ENCODE measurements at places on chromosomes 16 and 17.
A peak's percentile ranks its signal among the peaks of the same experiment; 100 is the strongest.

- no peak for DNase-seq
These were observed 11.4 kb downstream of the PCTP start for GRCh38 chr17:55762086-55762858.

GRCh38 chr16:50396761-50397535 lies 28.2 kb upstream of the BRD7 start:
- no peak for DNase-seq

DNA sequence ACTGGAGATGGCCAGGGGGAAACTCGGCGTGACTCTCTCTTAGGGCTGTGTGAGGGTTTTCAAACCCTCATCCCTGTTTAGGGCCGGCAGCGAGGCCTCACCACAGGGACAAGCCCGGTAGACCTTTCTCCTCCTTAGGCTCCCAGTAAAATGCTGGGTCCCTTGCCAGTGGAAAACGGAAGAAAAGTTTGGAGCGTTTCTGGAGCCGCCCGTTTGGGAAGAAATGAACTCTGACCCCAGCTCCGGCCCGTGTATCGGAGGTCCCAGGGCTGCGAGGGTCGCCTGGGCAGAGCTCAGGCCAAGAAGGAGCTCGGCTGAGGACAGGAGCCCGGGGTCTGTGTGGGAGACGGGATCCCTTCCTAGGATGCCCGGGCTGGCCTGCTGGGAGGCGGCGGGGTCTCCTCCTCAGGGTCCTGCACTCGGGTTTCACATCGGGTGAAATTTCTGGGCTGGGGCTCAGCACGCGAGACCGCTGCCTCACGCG lies 23.2 kb downstream of the ZNF213 start:
- no peak for DNase-seq

GRCh38 chr17:41352597-41353366 lies 2.2 kb upstream of the KRT33A start:
- DNase-seq, result no peak

- DNase-seq, result no peak
These were observed 12.4 kb upstream of the SLC6A2 start for GRCh38 chr16:55643161-55643970.

DNA sequence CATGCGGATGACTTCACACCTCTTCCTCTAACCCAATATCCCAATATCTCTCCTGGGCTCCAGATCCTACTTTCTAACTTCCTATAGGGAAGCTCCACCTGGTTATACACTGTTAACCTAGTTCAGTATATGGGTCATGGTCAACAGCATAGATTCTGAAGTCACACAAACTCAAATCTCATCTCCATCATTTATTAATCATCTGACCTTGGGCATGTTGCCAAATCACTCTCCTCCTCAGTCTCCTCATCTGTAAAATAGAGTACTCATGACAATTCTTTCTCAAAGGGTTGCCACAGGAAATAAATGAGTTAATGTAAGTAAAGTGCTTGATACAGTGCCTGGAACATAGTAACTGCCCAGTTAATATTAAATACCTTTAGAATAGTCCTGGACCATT lies 593 bp upstream of the CD300E start:
- no peak for DNase-seq

GRCh38 chr17:17140590-17140980 lies 65.5 kb downstream of the PLD6 start:
- no peak for DNase-seq

DNA sequence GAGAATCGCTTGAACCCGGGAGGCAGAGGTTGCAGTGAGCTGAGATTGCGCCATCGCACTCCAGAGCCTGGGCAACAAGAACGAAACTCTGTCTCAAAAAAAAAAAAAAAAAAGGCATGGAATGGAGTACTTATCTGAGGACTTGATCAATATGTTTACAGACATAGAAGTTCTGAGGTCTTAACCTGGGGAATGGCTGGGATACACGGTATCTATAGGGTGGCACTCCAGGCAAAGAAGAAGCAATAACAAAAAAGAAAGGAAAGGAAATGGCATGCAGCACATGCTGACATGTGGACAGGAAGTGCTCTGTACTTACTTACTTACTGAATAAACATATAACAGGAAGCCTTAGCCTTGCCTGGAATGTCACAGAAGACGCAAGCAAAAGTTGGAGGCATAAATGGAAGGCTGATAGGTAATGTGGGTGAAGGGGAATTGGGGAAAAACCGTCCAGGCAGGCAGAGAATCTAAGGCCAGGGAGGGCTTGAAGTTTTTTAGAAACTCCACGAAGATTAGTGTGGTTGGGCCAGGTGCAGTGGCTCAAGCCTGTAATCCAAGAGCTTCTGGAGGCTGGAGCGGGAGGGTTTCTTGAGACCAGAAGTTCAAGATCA lies 10.1 kb upstream of the SPOP start:
- peak; percentile 14 for DNase-seq

- no peak for DNase-seq
These were observed at the start of gene ITGAE for GRCh38 chr17:3800362-3801271. Gene ITGAE (minus strand): TSS chr17:3801188. CDS start chr17:3801144, 44 bp downstream.

DNA sequence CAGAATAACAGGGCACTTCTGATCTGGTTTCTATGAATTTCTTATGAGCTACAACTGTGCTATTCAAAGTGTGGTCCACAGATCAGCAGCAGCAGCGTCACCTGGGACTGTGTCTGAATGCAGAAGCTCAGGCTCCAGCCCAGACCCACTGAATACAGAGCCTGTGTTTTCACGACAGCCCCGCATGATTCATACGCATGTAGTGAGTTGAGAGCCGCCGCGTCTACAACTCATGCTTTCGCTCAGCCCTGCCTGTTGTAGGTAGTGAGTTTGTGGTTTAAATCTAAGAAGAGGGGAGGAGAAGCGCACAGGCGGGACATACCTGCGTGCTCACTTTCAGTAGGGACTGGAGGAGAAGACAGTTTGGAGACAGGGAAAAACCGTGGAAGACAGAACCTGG lies 28.5 kb upstream of the ELAC2 start:
- DNase-seq, result no peak

DNA sequence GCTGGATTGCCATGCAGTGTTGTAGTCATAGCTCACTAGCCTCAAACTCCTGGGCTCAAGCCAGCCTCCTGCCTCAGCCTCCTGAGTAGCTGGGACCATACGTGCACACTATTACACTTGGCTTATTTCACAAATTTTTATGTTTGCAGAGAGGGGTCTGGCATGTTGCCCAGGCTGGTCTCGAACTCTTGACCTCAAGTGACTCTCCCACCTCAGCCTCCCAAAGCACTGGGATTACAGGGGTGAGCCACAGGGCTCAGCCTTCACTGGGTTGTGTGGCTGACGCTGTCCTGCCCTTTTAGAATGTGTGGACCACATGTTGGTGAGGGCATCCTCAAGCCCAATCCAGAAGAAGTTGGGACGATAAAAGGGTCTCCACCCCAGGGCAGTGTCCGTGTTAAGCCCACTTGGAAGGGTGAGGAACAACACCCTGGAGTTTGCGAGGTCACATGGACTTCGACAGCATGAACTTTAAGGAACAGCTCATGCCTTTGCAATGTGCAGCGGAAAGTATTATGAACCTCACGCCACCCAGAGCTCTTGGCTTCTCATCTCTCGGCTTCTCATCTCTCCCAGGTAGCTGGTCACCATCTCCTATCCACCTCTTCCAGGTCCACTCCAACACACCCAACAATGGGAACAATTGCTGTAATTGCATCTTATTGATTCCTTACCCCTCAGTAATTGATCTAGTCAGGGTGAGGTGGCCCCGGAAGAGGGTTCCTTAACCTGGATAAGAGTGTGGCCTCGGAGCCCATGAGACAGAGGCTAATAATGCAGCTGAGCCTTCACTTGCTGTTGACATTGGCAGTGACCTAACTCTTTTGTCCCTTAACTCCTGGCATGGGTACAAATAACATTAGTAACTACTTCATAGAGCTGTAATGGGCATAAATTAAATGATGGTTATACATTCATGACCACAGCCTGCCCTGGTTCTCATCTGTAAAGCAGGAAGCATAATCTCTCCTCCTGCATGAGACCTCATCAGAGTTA lies 6.7 kb downstream of the FOXL1 start:
- no peak for DNase-seq

GRCh38 chr16:67979955-67980678 lies at the start of gene DPEP3:
Gene DPEP3 (minus strand): TSS chr16:67980499. CDS start chr16:67980380, 119 bp downstream.
- DNase-seq, result peak; percentile 38

GRCh38 chr17:37516127-37516571 lies 26.5 kb downstream of the DUSP14 start:
- no peak for DNase-seq

DNA sequence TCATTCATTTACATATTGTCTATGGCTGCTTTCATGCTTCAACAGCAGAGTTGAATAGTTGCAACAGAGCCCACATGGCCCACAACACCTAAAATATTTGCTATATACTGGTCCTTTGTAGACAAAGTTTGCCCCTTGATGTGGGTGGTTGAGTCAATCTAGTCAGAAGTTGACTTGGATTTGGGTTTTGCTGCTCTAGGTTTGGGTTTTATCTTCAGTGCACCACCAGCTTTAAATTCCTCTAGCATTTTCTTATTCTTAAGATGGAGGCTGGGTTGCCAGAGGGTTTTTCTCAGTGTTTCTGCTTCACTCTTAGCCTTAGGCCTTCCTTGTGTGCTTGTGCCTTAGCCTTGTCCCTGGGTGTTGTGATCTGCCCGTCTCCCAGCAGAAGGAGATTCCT lies 51.0 kb downstream of the CCDC182 start:
- no peak for DNase-seq

DNA sequence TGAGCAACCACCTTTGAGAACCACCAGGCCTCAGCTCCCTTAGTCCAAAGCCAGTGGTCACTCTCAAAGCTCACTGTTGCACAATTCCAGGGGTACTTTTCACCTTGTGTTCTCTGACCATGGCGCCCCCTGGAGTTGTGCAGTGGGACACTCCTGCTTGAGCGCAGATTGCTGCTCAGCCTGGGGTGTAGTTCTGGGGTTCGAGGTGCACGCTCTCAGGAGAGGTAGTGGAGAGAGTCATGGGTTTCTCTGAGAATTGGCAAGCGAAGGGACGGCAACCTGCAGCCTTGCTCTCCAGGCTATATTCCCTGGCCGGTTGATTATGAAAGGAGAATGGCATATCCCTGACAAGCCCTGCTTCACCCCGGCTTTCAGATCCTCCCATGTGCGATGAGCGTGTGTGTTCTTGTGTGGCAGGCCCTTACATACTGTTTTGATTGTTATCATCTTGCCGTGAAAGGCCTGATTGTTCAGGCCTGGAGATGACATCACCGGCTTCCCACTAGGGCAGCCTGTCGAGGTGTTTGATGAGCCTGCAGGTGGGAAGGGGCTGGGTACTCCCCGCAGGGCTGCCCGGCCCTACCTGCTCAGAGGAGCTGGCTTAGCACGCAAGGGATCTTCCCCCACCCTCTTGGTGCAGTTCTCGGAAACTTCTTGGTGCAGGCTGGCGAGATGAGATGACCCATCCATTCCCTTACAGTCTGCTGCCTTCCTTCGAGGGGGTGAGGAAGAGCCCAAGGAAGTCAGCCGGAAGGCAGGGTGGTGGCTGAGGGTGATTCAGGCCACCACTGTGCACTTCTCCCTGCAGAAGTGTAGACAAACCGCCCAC lies 431.2 kb downstream of the SLC39A11 start:
- no peak for DNase-seq

GRCh38 chr17:64178011-64178825 lies 48.3 kb upstream of the ERN1 start:
- no peak for DNase-seq

DNA sequence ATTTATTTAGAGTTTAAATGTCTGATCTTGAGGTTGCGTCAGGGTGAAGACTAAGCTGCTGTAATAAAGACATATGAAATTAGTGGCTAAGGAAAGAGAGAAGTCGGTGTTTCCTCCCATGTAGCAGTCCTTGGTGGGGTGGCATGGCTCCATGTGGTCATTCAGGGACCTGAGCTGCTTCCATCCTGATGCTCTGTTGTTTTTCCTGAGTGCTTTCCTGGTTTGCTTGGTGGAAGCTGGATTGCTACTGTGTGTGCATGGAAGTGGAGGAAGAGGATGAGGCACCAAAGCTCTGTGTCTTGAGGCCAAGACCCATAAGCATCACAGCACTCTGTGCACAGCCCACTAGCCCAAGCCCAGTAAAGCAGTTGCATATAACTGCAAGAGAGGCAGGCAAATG lies 241.8 kb upstream of the CACNG5 start:
- no peak for DNase-seq

- no peak for DNase-seq
These were observed 43.4 kb upstream of the ZC3H18 start for GRCh38 chr16:88526906-88527185.

DNA sequence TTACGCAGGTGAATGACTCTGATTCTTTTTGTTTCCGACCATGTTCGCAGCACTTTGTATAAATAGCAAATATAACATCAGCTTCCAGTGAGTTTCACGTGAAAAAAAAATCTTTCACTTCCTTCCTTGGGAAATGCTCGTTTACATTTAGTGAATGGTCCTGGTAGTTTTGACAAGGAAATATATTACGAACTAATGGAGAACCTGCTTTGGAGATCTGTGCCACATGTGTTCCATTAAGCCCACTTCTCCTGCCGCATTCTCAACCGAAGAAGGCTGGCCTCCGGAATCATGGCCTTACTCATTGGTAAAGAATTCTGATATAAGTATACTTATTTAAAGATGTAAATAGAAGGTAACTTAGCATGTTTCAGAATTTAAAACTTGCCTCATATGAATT lies 3.6 kb downstream of the CRAMP1 start:
- DNase-seq, result no peak

GRCh38 chr16:85873153-85873552 lies 25.8 kb upstream of the IRF8 start:
- DNase-seq, result no peak

- no peak for DNase-seq
These were observed 34.6 kb upstream of the AKTIP start for GRCh38 chr16:53537626-53538025.

GRCh38 chr16:7313170-7313569 lies 19.5 kb upstream of the RBFOX1 start:
- no peak for DNase-seq

- DNase-seq, result peak; percentile 66
These were observed 13.0 kb downstream of the AIPL1 start for GRCh38 chr17:6421700-6422604.

- DNase-seq, result no peak
These were observed 49.9 kb upstream of the KIFC3 start for GRCh38 chr16:57852189-57852588.

- no peak for DNase-seq
These were observed 20.1 kb downstream of the CPNE2 start for GRCh38 chr16:57112403-57113041.

DNA sequence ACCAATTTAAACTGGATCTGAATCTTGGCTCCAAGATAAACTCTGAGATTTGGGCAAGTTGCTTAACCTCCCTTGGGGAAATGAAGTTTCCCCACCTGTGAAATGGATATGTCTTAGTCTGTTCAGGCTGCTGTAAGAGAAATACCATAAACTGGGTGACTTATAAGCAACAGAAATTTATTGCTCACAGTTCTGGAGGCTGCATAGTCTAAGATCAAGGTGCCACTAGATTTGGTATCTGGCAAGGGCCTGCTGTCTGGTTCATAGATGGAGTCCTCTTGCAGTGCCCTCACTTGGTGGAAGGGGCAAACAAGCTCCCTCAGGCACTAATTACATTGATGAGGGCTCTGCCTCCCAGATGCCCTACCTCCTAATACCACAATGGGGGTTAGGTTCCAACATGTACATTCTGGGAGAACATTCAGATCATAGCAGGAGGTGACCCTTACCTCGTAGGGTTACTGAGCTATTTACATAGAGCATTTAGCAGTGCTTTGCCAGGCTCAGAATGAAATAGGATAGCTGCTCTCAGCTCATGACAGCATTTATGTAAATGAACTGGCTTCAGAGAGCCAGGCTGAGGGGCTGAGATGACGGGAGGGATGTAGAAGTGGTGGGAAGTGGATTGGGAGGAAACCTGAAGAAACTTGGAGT lies 83.9 kb downstream of the SPECC1 start:
- no peak for DNase-seq

GRCh38 chr16:11208916-11209665 lies 46.9 kb downstream of the SOCS1 start:
- no peak for DNase-seq
